ENCODE measurements at places on chromosomes 12 and 14.

- DNase-seq, result no peak
These were observed 8.2 kb upstream of the MIS18BP1 start for GRCh38 chr14:45261209-45261608.

DNA sequence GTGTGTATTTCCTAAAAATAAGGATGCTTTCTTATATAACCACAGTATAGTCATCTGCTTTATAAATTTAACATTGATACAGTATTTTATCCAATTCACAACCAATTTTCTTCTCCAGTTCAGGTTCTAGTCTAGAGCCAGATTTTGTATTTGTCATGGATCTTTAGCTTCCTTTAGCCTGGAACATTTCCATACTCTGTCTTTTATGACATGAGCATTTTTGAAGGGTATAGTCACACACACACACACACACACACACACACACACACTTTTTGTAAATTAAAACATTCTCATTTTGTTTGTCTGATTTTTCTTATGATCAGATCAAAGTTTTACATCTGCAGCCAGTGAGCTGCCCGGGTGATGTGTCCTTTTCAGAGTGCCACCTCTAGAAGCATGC is 25.4 kb downstream of the CGRRF1 start:
- no peak for DNase-seq

DNA sequence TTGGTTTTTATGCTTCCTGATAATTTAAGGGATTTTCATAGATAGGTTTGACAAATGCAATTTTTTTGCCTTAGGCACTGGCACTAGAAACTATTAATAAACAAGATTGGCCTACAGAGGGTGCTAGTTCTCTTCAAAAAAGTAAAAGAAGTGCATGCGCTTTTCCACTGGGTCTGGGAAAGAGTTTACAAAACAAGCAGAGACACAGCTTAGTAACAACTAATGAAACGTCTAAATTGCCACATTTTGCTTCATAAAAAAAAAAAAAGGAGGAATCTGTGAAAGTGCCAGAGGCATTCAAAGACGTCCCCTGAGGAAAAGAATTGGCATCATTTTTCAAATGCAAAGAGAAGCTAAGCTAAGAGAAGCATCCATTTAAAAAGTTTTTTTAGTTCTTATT is 58.3 kb upstream of the EEA1 start:
- DNase-seq, result peak; percentile 22

DNA sequence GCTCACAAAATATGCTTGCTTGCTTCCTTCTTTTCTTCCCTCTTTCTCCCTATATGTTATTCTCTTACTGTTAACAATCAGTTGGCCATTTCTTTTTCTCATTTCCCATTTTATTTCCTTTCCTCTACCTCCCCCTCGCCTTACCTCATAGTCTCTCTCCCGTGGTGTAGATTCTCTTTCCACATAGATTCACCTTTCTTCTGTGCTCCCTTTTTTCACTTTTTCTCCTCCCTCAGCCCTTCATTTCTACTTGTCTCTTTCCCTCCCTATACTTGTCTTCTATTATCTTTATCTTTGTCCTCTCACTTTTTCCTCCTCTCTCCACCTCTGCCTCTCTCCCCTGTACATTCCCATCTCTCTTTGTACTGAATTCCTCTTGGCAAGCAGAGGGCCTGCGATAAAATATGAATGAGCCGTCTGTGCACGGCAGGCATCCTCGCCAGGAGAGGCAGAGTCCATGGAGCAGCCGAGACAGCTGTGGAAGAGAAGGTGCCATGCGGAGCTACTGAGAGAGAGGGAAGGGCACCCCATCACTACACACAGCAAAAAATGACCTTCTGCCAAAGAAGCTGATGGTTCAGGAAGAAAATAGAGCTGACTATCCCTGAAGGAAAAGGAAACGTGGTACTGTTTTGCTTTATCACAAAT is 12.1 kb downstream of the C14orf93 start:
- no peak for DNase-seq
